ENCODE measurements at places on chromosomes 13 and 19.
A peak's percentile ranks its signal among the peaks of the same experiment; 100 is the strongest.

DNA sequence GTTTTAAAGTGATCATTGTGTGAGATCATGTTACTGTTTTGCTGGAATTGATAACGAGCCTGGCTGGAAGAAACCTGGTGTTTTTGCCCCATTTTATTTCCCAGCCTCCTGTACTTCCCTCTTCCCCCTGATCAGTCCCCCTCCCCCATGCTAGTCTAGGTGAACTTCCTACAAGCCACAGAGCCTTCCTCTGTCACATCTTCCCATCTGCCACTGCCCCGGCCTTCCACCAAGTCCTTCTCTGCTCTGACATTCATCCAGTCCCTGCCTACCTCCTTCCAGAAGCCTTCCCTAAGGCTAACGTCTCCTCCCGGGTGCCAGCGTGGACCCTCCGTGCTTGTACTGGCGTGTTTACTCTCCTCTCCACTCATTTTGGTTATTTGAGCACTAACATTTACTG is 14.3 kb downstream of the FARP1 start:
- no peak for DNase-seq

DNA sequence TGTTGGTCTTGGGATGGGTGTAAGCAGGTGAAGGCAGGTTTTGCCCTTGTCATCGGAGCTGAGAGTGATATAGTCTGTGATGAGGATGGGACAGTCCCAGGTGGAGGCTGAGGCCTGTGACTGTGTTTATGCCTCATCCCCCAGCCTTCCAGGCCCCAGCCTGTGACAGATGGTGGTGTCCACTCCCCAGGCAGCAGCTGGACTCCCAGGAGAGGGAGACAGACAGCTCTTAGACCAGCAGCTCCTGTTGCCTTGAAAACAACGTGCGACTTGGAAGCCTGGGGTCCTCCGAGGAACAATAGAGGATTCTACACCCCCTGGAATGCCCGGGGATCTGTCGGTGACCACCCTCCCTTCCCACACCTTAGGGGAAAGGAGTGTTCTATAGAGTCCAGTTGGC is 63.8 kb downstream of the CHST8 start:
- DNase-seq: no peak

DNA sequence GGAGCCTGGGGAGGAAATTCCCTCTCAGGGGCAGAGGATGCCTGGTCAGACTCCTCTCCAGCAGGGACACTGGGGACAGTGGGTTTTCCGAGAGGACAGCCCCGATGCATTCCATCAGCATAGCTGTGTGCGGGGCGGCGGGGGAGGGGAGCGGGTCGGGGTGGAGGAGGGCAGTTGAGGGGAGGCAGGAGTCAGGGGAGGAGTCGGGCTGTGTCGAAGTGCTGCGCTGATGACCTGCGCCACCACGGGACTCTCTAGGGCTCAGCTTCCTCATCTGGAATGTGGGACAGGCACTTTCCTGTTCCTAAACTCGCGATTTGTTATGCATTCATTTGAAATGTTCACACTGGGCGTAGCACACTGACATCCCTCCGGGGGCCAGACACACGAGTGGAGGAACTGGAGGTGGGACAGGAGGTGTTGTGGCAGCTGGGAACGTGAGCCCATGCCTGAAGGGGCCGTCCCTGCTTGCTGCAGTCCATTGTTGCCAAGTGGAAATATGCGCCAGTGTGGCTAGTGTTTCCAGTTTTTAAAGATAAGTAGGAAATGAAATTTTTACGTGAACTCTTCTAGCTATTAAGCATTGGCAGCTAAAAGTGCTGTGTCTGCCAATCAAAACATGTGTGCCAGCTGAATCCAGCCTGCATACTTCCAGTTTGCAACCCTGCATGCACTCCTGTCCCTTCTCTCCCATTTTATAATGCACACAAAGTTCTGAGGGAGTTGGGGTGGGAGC is 43.3 kb downstream of the FLT1 start:
- DNase-seq: no peak

GRCh38 chr19:33722456-33723239 is 74.0 kb upstream of the KCTD15 start:
- DNase-seq: no peak

DNA sequence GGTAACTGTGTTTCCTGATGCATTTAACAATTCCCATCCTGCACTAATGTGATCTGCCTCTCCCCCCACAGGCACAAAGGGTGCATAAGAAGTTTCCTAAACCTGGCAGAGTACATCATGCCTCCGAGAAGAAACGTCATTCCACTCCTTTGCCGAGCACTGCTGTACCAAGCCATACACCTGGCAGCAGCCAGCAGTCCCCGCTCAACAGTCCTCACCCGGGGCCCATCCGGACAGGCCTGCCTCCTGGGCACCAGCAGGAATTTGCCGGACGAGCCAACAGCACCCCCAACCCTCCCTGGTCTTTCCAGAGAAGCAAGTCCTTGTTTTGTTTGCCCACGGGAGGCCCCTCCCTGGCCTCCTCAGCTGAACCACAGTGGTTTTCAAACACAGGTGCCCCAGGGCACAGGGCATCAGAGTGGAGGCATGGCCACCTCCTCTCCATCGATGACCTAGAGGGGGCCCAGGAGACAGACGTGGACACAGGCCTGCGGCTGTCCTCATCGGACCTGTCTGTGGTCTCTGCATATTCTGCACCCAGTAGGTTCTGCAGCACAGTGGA is 58.3 kb downstream of the FAM124A start:
- no peak for DNase-seq

- DNase-seq: no peak
Measured at GRCh38 chr13:34627509-34628208, 314.4 kb upstream of the NBEA start.

DNA sequence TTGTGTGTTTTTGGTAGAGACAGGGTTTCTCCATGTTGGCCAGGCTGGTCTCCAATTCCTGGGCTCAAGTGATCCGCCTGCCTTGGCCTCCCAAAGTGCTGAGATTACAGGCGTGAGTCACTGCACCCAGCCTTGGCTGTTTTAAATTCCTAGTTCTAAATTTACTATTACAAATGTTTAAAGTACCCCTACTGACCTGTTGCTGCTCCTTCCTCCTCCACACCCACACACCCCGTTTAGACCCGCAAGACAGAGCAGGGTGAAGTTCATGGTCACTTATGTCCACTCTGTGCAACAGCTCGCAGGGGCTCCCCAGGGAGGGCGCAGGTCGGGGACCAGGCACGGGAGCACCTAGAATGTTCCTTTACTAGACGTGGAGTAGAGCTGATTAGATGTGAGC is 28.7 kb downstream of the TMEM161A start:
- no peak for DNase-seq

- no peak for DNase-seq
Measured at GRCh38 chr13:90039516-90039915, 1308.0 kb upstream of the MIR17HG start.

- DNase-seq: no peak
Measured at GRCh38 chr13:71254384-71254783, 612.6 kb downstream of the DACH1 start.

- DNase-seq: no peak
Measured at GRCh38 chr13:106702505-106702904, 134.6 kb upstream of the ARGLU1 start.

DNA sequence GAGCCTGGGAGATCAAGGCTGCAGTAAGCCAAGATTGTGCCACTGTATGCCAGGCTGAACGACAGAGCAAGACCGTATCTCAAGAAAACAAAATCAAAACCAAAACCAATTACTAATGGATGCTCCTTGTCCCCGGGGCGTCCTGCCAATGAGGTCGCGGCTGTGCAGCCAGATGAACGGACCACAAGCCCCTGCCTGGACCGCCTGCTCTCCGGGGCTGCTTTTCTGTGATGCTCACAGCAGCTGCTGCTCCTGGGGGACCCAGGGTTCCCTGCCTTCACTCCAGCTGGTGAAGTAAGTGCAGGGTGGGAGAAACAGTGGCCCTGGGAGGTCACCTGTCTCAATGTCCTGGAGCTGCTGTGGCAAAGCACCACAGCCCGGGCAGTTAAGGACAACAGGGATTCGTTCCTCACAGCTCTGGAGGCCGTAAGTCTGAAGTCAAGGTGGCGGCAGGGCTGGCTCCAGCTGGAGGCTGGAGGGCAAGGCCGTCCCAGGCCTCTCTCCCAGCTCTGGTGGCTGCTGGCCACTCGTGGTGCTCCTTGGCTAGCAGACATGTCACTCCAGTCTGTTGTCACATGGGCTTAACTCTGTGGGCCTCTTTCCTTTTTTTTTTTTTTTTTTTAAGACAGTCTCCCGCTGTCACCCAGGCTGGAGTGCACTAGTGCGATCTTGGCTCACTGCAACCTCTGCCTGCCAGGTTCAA is 10.1 kb downstream of the COPE start:
- no peak for DNase-seq

GRCh38 chr13:23629566-23630272 is 59.5 kb downstream of the TNFRSF19 start:
- DNase-seq: no peak

- DNase-seq: no peak
Measured at GRCh38 chr13:61253105-61253877, 162.4 kb downstream of the PCDH20 start.

DNA sequence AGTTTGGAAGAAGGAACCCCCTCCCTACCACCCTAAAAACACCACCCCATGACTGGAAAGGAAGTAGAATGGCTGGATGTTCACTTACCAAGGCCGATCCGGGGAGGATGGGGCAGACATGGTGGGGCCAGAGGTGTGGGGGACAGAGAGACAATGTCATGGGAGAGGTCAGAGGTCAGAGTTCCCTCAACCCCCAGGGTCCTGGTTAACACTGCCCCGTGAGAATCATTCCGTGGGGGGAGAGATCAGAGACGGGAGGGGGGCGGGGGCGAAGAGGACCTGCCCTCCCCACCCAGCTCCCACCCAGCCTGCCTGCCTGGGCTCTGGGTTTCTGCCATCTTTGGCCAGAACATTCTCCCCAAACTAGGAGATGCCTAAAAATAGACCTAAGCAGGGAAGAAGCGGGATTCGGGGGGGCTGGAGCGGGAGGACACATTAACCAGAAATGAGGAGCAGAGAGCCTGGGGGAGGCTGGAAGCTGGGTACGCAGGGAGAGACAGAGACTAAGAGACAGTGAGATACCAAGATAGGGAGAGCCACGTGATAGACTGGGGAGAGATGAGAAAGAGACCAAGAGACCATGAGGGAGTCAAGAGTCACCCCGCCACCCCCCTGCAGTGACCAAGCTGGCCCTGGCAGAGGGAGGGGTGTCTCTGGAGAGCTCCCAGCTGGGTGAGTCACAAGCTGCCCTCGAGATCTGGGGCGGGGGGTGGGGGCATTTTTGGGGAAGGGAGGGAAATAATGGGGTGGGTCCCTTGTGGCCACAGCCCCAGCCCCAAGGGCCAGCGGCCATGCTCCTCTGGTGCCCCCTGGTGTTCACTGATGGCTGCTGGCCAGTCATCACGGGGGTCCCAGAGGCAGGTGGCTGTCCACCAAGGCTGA is 6.1 kb upstream of the KANK2 start:
- peak; percentile 57 for DNase-seq

DNA sequence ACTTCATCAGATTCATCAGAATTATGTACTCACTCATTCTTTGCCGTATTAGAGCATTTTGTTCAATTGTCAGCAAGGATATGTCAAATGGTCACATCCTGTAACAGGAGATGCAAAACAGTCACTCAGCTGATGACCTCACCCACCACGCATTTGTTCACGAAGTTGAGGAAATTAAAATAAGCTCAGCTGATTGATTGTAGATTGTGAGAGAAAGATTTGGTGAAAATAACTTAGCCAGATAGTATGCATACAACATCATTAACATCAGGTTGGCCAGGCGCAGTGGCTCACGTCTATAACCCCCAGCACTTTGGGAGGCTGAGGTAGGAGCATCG is 22.6 kb upstream of the CDC16 start:
- DNase-seq: no peak

DNA sequence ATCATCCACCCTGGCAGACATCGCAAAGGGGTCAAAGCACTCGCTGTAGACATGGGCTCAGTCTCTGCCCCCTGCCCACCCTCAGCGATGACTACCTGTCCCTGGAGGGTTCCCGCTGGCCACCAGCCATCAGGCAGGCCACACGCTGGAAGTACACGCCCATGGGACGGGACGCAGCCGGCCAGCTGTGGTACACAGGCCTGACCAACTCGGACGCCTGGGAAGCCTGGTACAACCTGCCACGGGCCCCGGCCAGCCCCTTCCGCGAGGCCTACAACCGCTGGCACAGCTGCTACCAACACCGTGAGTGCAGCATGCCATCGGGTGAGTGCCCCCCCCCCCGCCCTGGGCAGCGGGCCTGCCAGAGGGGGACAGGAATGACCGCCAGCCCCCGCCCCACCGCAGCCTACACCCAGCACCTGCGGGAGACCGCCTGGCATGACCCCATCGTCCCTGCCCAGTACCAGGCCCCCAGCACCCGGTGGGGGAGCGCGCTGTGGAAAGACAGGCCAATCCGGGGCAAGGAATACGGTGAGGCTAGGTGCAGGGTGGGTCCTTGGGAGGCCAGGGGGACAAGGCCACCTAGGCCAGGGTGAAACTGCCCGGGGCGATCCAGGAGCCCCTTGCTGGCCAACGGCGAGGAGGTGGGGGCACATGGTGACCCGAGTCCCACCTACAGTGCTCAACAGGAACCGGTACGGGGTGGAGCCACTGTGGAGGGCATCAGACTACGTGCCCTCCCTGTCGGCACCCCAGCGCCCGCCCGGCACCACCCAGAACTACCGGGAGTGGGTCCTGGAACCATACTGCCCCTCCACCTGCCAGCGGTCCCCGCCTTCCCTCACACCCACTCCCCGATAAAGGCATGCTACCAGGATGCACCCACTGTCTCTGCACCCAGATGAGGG is 4.4 kb downstream of the TEKTIP1 start:
- DNase-seq: no peak

DNA sequence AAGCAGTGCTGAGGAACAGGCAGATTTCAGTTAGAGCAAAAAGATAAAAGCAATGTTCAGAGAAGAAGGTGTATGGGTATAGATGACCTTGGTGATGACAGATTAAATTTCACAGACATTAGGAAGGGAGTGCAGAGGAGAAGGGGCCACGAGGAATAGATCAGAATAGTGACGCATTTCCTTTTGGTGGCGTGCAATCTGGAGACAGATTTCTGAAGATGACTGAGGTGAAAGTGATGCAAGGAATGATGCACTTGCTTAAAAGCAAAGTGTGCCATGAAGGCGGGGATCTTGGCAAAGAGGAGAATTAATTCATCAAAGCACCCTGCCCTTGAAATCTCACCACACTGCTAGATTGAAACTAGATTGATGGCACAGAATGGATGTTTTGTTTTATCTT is 202.4 kb downstream of the ITGBL1 start:
- DNase-seq: no peak

DNA sequence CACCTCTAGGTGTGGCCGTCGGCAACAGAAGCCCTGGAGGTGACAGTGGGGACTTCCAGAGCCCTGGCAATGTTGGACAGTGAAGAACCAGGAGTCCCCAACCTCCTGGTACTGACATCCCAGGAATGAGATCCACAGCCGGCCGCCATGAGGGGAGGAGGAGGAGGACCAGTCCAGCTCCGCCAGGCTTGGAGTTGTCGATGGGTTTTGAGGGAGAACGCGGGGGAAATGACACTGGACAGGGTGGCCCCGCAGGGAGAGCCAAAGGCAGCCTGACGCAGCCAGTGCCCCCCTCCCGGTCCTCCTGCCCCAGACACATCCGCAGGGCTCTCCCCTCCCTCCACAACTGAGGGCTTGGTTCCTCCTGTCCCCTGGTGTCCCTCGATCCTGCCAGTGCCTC is 57.9 kb downstream of the SPACA7 start:
- DNase-seq: no peak

Measured in BJ (cell line).